ENCODE measurements at places on chromosomes 13 and 19.

DNA sequence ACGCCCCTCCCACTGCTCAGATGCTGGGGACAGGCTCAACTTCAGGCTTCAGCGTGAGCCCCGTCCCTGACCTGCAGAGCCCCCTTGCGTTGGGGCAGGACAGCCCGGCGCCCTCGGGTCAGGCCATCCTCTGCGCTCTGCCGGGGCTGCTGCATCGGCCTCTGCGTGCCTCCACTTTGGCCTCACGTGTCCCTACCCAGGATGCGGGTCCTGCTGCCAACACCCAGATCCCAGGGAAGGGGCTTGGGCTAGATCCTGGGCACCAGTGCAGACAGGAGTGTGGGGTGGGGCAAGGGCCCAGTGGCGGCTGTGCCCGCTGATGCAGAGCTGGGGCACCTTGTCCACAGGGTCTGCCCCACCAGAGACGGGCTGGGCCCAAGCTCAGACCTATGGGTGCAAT, 13.0 kb downstream of the CBARP start:
- DNase-seq: no peak

- peak; percentile 55 for DNase-seq
Measured at GRCh38 chr13:46160471-46161066, 21.4 kb downstream of the LCP1 start.

DNA sequence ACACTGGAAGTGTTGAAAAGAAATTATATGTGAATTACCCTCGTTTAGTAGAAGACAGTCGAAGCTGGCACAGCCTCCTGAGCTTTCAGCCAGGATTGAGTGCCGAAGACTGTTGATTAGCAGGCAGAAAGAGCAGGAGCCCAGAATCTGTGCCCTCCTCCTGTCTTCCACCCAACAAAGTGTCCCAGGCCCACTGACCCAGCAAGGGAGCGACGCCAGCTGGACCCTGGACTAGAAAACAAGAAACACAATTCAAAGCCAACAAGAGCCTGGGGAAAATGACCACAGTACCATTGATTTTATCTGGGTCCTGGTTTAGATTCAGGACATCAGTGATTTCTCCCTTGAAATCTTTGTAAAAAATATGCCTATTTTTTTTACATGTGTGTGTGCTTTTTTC, 120.7 kb downstream of the RXFP2 start:
- no peak for DNase-seq

DNA sequence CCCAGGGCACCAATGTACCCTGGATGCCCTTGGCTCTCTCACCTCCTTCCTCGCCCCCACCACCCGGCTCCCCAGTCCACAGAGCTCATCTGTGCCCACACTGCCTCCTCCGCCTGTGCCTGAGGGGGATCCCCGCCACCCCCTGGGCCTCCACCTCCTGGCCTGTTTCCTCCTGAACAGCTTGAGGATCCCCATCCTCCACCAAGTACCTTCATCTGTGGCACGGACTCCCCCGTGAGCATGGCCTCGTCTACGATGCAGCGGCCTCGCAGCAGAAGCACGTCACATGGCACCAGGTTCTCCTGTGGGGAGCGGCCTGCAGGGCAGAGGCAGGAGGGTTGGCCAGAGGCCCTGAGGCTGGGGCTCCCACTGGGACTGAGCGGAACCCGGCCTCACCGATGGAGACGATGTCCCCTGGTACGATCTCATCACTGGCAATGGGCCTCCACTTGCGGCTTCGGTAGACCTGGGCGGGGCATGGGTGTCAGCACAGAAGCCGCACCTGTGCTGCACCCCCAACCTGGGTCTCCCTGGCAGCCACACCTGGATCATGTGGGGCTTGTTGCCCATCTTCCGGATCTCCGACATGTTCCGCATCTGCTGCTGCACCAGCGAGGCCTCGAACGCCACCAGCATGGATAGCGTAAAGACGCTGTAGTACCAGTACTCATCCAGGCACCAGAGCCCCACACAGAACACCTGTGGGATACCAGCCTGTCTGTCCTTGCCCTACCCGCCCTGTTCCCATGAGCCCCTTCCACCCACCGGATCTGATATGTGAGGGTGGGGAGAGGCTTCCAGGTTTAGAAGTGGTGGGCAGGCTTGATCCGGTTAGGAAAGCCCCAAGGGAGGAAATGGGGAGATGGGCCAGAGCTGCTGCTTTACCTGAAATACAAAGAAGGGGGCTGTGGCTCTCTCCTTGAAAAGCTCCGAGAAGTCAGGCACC, 6.8 kb downstream of the ATP13A1 start:
- no peak for DNase-seq

DNA sequence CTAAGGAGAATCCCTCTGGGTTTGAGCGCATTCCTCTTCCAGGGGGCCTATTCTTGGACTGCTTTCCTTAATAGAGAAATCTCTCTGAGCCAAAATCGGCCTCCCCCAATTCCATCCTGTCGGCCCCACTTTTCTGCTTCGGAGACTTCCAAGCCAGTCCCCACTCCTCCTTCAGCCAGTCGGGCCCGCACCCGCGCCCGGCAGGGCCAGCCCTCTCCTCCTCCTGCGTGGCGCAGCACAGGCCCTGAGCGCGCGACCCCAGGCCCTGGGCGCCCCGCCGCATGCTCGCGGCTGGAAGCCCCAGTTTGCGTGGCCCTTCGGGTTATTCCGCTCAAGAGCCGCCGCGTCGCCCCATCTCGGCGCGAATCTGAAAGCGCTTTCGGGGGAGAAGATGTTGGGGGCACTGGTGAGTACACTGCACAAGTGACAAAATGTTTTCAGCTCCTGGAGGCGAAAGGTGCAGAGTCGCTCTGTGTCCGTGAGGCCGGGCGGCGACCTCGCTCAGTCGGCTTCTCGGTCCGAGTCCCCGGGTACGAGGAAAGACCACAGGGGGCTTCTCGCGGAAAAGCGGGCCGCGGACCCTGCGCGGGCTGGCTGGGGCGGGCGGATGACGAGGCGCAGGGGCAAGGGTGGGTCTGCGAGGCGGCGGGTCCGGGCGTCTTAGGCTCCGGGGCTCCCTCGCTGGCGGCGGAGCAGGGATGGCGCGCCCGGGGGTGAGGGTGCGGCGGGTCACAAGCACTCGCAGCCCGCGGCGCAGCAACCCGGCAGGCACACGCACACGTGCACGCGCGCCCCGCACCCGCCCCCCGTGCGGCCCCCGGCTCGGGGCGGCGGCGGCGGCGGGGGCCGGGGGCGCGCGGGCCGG, at the start of gene IL17D:
Gene IL17D (plus strand): TSS at position 785 of the 865 bp plus-strand sequence. CDS start 303 bp downstream, outside the sequence.
- peak; percentile 53 for DNase-seq

- no peak for DNase-seq
Measured at GRCh38 chr13:72849571-72849970, 67.6 kb downstream of the PIBF1 start.

DNA sequence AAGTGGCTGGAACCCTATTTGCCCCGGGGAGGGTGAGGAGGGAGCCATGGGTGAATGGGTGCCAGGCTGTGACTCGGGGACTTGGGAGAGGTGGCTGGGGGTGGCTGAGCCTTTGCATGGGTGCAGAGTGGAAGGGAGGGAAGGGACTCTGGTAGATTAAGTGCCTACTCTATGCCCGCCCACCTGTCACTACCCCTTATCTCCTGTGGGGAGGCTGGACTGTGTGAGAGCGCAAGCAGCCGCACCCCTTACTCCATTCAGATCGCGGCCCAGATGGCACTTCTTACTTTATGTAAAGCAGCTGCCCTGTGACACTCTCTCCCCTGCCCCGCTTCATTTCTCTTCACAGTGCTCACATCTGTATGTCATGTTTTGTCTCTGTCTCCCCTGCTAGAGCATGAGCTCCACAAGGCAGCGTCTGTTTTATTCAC, 2.9 kb downstream of the KASH5 start:
- no peak for DNase-seq

- no peak for DNase-seq
Measured at GRCh38 chr19:54208784-54209057, 8.1 kb downstream of the RPS9 start.

GRCh38 chr19:28075229-28075628, 1137.7 kb downstream of the UQCRFS1 start:
- DNase-seq: no peak

GRCh38 chr13:69683921-69684686, 423.5 kb upstream of the ATXN8OS start:
- DNase-seq: peak; percentile 29

- DNase-seq: no peak
Measured at GRCh38 chr13:47680748-47681147, 320.3 kb downstream of the SUCLA2 start.

GRCh38 chr13:110293037-110293436, 13.9 kb downstream of the COL4A1 start:
- DNase-seq: no peak

GRCh38 chr19:35126624-35126959, 8.3 kb downstream of the LGI4 start:
- DNase-seq: no peak

- no peak for DNase-seq
Measured at GRCh38 chr13:75333103-75333502, 148.9 kb downstream of the TBC1D4 start.

GRCh38 chr19:43318796-43319314, 34.6 kb upstream of the CD177 start:
- DNase-seq: no peak

DNA sequence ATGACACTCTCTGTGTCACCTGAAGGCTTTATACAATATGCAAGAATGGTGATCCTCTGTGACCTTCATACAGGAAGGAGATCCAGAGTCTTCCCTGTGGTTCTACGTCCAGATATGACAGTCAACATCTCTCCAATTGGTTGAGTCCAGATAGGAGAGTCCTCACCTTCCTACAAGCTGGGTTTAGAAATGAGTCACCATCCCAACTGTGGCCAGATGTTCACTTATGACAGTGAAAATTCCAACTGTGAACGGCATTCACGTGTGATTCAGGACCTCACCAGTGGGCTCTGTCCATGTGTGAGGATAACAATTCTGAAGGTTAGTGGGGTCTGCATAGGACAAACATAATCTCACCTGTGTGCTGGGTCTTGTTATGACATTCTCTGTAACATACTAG, 52.5 kb upstream of the ZNF728 start:
- DNase-seq: no peak

DNA sequence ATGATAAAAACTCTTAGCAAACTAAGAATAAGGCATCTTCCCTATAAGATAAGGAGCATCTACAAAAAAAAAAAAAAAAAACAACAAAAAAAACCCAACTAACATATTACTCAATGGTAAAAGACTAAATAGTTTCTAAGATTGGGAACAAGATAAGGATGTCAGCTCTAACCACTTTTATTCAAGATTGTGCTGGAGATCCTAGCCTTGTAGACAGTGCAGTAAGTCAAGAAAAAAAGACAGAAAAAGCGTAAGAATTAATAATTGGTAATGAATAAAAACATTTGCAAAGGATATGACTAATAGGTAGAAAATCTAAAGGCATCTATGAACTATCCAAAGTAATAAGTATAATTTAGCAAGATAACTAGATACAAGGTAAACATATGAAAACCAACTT, 33.0 kb downstream of the ZIC2 start:
- DNase-seq: no peak

GRCh38 chr19:47372603-47373002, 23.5 kb downstream of the DHX34 start:
- DNase-seq: no peak

DNA sequence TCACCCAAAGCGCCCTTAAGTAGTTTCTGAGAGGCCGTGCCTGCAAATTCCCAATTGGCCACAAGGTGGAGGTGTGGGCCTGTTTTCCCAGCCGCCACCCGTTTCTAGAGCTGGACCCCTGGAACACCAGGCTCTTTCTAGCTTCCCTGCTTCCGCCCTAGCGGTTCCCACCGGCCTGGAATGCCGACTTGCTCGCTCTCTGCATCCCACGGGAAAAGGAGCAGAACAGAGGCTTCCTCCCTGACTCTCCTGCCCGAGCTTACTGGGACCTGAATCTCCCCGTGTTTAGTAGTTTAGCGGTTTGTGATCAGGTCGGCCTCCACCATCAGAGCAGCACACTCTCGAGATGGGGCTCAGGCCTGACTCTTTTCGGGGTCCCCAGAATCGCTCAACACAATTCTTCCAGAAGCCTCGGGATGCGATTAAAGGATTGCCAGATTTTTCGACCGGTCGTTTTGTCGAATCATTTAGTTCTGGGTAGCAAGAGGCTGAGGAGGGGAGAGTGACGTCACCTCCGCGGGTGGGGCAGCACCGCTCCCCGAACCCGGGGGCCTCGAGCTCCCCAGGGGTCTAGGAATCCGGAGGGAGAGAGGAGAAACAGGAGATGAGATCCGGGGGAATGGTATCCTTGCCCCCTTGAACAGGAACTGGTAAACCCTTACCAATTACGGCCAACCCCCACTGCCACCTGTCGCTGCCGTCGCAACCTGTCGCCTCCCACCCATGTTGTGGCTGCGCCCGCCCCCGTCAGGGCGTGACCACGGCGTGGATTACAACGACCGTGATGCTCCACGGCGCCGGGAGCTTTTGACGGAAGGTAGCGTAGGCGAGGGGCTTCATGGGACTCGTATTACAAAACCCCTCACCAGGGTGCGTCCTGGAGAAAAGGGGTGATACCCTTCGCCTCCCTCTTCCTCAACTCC, 8.0 kb downstream of the NAPSA start:
- peak; percentile 70 for DNase-seq

DNA sequence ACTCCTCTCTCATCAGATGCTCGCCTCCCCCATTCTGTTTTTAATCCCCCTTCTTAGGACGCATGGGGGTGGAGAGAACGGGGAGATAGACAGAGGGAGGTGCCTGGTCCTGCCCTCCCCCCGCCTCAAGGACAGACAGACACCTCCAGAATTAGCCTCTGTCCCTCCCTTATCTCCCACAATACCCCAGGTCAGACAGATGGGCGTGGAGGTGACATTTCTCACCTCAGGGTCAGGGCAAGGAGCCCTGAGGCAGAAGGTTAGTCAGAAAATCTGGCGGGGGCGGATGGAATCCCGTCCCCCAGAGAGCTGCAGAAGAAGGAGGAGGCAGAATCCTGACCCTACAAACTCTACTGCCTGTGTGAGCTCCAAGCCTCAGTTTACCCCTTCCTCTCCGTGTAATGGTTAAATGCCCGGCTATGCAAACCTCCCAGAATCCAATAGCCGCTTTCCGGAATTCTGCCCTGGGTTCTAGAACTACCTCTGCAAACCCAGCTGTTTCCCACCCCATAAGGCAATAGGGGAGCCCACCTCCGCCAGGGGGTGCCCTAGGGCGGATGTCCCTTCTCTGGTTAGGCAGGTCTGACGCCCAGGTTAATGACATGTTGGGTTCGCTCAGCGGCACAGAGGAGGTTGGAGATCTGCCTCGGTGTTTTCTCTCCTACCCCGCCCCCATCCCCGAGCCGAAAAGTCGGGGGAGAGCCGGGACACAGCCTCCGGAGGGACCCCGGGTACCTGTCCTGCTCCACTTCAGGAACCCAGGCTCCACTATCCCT, 900 bp downstream of the PPP1R13L start:
- peak; percentile 89 for DNase-seq

All from K562 (cell line).